ENCODE measurements at places on chromosomes 7 and 10. TPM values are rescaled to one million over a fixed set of nuclear protein-coding genes. Genes with fewer than 3 reads are reported as not detected.
A peak's percentile ranks its signal among the peaks of the same experiment; 100 is the strongest.

- no peak for DNase-seq
These were observed 43.4 kb upstream of the ELMO1 start for GRCh38 chr7:37491919-37492694.

GRCh38 chr10:10644676-10645385 is 372.8 kb upstream of the CELF2 start:
- DNase-seq: no peak

- DNase-seq: no peak
These were observed 3.2 kb upstream of the LYZL1 start for GRCh38 chr10:29285624-29286051.

- DNase-seq: no peak
These were observed 144.9 kb downstream of the UBE2H start for GRCh38 chr7:129807863-129808262.

GRCh38 chr7:380139-380485 is 90.1 kb downstream of the FOXL3 start:
- peak; percentile 29 for DNase-seq

- no peak for DNase-seq
These were observed 60.1 kb downstream of the ZNF783 start for GRCh38 chr7:149321978-149322541.

DNA sequence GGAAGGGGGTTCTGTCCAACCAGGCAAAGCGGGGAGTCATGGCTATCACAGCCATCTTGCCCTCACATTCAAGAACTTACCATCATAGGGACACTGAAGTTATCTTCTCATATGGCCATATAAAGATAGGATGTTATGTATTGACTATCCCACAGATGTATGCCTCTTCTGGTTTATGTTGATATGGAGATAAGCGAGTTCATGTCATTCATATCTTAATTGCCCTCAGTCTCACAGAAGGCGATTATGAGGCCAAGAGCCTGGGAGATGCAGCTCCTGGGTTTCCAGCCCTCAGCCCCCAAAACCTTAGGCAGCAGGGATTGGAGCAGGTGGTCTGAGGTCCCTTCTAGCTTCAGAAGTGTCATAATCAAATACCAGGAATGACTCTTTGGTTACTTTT is 8.5 kb upstream of the ANKRD61 start:
- DNase-seq: no peak

GRCh38 chr10:29649561-29650551 is 15.1 kb upstream of the SVIL start:
- no peak for DNase-seq

DNA sequence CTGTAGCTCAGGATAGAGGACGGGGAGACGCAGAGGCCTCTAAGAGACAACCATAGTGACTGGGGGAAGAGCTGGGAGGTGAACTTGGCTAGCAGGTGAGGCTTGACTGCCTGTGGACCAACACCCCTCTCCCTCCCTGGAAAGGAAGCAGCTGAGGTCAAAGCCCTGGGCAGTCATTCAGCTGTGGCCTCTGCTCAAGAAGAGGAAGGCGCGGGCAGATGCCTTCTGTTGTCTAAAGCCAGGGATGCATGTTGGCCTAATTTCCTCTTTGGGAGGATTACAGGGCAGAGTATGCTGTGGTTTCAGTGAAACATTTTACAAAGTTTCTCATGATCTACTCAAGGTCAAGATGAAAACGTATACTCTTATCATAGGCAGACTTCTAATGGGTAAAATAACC is 327.1 kb downstream of the PRPF18 start:
- no peak for DNase-seq

GRCh38 chr10:112484399-112484798 is 37.4 kb downstream of the VTI1A start:
- no peak for DNase-seq

- DNase-seq: peak; percentile 32
These were observed 6.5 kb downstream of the INHBA start for GRCh38 chr7:41696323-41696916.

DNA sequence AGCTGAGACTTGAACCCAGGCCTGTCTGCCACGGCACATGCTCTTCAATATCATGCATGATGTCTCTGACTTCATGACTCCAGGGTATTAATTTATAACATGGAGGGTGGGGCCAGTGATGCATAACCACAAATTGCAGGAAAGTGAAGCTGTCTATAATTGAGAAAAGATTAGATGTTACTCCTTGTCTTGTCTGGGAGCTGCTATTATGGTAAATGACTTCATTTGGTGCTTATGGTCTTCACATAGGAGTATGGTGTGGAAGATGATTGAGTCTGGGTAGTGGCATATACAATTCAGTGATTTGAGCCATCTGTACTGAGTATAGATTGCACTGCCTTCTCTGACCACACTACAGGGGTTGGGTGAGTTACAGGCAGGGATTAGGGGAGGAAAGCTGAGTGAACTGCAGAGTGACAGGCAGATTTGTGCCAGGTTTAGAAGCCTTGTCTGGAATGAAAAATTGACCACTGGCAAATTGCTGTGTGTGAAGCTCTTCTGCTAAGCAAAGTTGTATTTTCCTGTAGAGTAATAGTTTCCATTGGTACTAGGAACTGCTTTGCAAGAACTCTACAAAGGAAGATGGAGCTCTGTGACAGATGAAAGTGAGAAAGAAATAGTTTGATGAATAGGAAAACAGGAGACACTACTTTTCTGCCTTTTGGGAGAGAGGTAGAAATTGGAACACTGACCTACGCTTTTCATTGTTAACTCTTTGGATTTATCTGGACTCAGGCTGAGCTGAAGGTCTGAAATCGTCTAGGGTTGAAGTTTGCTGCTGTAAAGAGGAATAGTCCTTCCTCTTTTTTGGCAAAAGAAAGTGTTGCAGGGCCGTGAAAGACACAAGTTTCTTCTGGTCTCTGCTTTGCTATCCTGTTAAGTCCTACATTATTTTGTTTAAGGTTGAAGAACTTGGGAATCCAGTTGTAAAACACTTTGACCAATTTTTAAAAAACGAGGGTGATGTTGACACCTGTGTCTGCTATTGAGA is 2.7 kb downstream of the SND1 start:
- no peak for DNase-seq

SPDYE16 gene
- total RNA-seq: 0.22 TPM

ANKRD61 gene
- total RNA-seq: not detected

PIK3CG gene
- total RNA-seq: 55.9 TPM

EPDR1 gene
- total RNA-seq: 0.25 TPM

HDAC9 gene
- 0.71 TPM for total RNA-seq

SLC18A3 gene
- not detected for total RNA-seq
